ENCODE measurements at places on chromosomes 6 and 20. TPM values are rescaled to one million over a fixed set of nuclear protein-coding genes. Genes with fewer than 3 reads are reported as not detected.
A peak's percentile ranks its signal among the peaks of the same experiment; 100 is the strongest.

- DNase-seq: no peak
These were observed 49.2 kb upstream of the FOXC1 start for GRCh38 chr6:1560281-1561058.

DNA sequence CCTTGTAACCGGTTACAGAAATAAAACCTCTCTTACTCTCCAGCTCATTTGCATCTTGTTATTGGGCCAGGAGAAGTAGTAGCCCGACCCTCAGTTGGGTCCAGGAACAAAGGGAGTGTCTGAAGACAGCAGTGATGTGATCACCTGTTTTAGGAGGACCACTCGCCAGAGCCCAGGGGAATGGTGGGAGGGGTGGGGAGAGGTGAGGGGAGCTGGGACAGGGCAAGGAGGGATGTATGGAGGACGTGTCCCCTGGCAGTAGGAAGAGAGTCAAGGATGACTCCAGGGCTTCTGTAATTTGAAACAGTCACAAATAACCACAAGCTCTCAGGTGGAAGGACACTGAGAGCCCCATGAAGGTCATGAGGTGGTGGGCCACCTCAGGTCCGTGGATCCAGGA, 1.4 kb upstream of the PCMTD2 start:
- no peak for DNase-seq

DNA sequence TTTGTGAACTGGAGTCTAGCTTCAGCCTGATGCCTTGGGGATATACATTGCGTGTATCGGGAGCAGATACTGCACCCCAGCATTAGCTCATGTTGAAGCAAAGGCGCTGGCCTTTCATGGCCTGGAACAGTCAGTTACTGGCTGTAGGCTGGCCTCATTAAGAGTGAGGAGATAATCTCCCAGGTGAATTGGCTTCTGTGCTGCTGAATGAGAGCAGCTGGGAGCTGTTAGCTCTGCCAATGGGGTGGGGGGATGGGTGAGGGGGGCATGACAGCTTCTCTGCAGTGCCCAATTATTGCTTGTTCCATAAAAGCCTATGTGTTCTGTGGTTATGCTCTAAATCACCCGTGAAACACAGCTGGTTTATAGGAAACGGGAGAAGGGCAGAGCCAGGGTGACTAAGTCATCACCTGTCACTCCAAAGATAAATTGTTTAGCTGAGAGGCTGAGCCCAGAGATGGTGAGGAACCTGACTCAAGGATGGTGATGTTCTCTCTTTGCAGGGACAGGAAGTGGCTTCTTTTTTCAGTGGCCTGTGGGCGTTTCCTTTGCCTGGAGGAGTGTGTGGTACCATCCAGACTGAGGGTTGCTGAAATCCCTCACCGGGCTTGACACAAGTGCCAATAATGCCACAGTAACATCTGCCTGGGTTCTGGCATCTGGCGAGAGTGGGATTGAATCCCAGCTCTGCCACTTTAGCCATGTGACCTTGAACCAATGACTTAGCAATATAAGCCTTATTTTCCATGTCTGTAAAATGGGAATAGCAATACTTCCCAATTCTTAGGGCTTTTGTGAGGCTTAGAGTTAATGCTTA, 170.8 kb downstream of the BCAS1 start:
- peak; percentile 68 for DNase-seq

RIPPLY2 gene
- total RNA-seq: not detected

SPATS1 gene
- not detected for total RNA-seq

TUBB2A gene
- total RNA-seq: 1.8 TPM

AHCY gene
- total RNA-seq: 211 TPM
